ENCODE measurements at places on chromosomes 4 and X.

- DNase-seq: no peak
Measured at GRCh38 chr4:185567381-185568376, 32.4 kb upstream of the PDLIM3 start.

- no peak for DNase-seq
Measured at GRCh38 chr4:69748173-69748572, 12.2 kb downstream of the SULT1B1 start.

GRCh38 chr4:136985683-136986082, 546.6 kb downstream of the PCDH18 start:
- DNase-seq: no peak

- DNase-seq: no peak
Measured at GRCh38 chrX:69229436-69229835, 64.2 kb upstream of the PJA1 start.

DNA sequence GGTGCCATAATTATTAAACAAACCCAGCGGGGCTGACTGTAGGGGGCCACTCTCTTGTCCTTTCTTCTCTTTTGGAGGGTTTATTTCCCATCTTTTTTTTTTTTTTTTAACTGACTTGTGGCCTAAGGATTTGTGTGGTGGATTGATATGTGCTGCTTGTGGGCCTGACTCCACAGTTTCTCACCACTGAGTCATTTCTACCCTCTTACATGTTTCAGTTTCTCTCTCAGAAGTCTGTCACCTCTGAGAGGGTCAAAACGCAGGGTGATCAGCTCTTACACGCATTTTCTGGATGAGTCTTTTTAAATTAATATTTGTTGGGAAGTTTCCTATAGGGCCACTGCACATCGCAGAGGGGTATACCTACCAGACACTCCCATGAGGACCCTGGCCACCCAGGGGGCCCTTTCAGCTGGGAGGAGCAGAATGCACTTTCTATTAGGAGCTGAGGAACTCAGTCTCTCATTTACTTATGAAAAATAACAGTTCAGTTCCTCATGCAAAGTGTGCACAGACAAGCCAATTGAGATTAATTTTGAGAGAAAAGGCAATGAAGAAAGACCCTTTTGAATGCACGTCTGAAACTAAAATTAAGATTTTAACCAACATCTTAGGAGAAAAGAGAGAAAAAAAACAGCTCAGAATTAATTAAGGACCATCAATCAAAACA, 407.9 kb downstream of the TECRL start:
- DNase-seq: no peak

DNA sequence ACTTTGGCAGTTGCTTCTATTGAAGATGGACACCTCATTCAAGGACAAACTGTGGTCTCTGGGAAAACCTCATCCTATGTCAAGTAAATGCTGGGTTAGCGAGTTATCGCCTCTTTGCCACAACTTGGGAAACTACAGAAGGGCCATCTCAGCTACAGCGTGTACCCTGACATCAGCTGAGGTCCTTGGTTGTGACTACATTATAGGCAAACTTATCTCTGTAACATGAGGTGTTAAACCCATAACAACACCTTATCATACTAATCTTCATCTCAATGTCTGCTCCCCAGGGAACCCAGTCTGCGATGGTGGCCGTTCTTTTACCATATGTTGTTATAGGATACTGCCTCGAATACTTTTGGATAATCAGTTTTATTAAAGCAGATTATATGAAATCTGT, 1862.7 kb downstream of the STIM2 start:
- DNase-seq: no peak

DNA sequence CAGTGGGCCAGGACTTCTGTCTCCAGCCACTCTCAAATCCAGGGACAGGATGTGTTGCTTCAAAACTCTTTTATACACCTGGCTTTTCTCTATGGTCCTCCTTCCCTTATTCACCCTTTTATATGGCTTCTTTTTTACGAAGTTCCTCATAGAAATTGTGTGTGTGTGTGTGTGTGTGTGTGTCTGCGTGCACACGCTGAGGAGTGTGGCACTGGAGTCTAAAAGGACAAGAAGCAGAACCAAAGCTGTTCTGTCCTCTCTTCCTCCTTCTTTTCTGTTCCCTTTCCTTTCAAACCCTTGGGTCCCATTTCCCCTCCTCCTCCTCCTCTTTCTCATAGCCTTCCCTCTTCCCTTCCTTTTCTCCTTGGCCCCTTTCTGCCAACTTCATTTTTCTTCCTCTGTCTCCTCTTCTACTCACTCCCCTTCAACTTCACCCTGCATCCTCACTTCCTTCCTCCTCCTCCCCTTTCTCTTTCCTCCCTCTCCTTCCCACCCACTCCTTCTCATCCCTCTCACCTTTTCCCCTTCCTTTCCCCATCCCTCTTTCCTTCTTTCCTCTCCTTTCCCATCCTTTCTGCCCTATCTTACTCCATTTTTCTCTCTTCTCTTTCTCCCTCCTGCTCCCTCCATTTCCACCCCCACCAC, 360.5 kb downstream of the MID1IP1 start:
- no peak for DNase-seq

DNA sequence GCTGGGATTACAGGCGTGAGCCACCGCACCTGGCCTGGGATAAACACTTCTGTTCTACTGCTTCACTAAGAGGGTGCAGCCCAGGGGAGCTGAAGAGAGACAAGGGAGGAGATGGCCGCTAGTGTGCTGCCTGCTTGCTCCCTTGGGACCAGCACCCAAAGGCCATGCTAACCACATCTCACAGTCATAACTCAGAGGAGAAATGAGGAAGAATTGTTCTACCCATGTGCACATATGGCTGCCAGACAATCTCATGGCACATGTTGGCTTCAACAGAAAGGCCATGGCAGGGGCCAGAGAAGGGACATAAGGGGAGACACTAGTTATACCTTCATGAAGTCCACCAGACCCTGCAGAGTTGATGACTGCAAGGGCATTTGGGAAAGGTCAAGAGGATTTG, 22.4 kb downstream of the CLDN22 start:
- no peak for DNase-seq

GRCh38 chr4:23333556-23333945, 556.3 kb downstream of the PPARGC1A start:
- DNase-seq: no peak

GRCh38 chr4:105963461-105964400, 68.5 kb downstream of the NPNT start:
- DNase-seq: no peak

DNA sequence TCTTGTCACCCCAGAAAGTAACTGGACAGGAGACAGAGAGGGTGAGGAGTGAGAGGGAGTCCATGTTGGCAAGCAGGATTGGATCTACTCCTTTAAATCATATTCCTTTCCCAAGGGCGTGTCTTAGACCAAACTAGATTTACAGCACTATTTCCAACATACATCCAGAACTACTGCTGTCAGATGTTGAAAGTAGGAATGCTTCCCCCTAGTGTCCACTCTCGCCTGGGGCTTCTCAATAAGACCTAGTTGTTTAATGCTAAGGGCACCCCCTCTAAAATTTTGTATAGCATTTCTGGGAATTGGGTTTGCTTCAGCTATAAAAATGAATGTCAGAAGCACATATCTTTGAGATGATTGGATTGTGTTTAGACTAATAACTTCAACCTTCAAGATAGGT, 13.3 kb downstream of the OFD1 start:
- peak; percentile 14 for DNase-seq

DNA sequence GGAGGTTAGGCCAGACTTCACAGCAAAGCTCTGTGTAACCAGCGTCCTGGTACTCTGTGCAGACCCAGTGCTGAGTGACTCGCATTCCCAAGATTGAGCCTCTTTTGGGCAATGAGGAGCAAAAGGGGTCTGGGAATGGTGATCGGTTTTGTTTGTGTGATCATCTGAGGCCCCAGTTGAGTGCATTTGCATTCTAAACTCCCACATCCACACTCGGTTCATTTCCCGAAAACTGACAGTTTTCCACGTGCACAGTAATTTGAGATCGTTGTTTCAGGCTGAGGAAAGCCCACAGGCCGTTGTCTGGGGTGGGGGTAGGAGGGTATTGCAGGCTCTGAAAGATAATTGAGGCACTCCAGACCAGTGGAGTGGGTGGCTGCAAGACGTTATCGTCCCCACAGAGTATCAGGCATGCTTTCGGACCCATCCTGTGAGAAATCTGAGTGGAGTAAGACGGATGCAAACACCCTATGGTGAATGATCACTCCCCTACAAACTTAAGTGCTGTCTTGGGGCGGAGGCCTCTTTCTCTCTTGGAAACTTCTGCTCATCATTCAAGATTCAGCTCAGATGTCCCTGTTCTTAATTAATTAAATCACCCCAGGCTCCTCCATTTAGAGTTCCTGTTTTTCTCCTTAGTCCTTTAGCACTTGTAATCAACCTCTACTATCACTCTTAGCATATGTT, 96.1 kb downstream of the AFF1 start:
- no peak for DNase-seq

- no peak for DNase-seq
Measured at GRCh38 chr4:44700427-44700826, 22.2 kb downstream of the GUF1 start.

- DNase-seq: no peak
Measured at GRCh38 chr4:65050786-65051185, 619.5 kb downstream of the EPHA5 start.

DNA sequence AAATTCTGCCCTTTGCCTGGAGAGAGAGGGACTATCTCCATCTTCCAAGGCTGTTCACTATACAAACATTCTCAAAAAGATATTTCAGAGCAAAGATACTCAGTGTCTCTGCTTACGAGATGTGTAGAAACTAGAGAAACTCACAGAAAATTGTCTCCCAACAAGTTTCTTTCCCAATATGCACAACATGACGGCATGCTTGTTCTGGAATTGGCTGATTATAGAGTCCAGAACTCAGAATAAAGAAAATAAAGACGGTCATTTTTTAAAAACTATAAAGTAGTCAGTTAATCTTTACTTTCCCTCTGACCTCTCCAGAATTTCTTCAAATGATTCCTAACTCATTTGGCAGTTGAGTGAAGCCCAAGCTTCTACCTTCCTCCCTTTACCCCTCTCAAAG, 285.5 kb upstream of the KLF3 start:
- no peak for DNase-seq

DNA sequence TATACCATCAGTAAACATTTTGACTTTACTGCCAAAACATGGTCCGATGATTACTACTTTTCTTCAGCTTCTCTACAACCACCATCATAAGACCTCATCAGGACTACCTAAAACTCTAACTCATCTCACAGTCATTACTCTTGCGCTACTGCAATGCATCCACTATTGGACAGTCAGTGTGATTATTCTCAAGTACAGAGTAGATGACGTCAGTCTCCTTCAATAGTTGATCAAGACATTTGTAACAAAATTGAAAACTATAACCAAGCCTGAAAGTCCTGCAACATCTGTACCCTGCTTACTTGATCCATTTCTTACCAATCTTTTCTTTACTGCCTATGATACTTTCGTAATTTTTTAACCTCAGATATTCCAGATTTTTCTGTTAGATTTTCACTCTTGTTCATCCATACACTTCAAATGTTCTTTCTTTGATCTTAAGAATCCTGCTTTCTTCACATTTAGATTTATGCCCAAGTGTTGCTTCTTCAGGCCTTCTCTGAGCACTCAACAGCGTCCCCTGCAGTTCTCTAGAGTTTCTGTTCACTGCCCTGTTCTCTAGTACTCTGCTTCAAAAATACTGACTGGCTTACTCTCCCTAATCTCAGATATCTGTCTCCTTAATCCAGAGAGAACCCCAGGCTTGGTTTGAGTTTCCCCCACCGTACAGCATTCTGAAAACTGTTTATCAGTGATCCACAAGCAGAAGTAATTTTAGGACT, 1517.6 kb downstream of the STIM2 start:
- no peak for DNase-seq

DNA sequence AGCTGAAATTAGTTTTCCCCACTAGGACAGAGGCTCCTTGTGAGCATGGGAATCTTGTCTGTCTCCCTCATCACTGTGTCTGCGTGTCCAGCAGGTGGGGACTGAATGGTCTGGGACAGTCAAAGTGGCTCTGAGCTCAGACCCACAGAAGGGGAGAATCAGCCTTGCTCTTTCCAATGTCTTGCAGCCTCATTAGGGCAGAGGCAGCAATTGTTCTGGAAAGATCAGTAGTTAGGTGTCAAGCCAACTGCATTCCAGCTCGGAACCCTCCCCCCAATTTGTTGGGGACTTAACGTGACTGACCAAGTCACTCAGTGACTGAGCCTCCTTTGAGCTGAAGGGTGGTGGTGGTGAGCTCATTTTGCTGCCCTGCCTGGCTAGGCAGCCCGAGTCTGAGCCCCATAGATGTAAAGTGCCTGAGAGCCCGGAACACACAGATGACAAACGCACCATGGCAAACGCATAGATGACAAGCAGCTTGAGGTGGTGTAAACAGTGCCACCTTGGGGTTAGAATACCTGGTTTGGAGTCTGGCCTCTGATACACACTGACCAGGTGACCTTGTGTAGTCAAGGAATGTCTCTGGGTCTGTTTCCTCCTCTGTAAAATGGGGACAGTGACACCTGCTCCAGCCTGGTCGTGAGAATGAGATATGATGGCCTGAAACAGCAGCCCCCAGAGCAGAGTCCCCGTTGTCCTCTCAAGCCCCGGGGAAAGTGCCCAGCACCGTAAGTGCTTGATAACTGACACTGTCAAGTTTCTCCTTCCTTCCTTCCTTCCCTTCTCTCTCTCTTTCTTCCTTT, 2.7 kb upstream of the SORCS2 start:
- DNase-seq: no peak

GRCh38 chr4:6268650-6269615, 717 bp upstream of the WFS1 start:
- peak; percentile 55 for DNase-seq

DNA sequence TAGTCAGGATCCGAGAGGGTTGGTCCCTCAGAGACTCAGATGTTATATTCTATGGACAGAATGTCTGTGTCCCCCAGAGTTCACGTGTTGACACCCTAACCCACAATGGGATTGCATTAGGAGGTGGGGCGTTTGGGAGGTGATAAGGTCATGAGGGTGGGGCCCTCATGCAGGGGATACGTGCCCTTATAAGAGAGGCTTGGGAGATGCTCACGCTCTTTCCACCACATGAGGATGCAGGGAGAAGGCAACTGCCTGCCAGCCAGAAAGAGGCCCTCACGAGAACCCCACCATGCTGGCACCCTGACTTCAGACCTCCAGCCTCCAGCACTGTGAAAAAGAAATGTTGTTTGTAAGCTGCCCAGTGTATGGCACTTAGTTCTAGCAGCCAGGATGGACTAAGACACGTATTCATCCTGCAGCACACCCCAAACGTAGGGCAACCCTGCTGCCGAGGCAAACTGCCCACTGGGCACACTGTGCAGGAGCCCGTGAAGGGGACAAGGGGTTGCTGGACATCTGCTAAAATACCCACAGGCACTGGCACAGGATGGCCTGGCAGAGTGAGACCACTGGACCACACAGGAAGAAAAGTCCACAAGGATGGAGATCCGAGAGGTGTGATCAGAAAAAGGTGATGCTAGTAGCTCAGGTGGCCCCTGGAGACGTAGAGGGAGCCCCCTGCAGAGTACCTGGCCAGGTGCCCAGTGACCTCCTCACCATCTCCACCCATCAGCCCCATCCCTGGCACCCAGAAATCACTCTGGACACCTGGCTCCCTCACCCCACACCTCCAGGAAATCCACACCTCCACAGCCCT, 62.7 kb downstream of the HTRA3 start:
- DNase-seq: no peak

GRCh38 chrX:149962859-149963757, 24.8 kb upstream of the EOLA2 start:
- peak; percentile 45 for DNase-seq

- DNase-seq: no peak
Measured at GRCh38 chrX:42783451-42783850, 5.5 kb upstream of the PPP1R2C start.

Measured in NCI-H1092 treated with DMSO at 0.1 percent for 48 hours (cell line).